ENCODE measurements at places on chromosomes 7 and 10.

DNA sequence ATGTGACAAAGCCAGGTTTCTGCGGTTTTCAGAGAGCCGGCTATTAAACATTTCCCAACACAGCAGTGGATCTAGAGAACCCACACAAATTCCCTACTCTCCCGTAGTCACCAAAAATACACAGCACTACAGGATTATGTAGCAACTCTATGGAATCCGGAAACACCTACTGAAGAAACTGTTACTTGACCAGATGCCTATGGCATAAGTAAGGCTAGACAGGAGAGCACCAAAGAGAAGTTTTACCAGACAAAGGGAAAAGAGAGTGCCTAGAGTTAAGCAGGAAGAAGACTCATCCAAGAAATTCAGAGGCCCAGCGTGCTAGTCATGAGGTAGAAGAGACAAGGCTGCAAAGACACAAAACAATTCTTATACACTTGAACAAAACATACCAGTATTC is 321.1 kb downstream of the PARD3 start:
- no peak for DNase-seq

DNA sequence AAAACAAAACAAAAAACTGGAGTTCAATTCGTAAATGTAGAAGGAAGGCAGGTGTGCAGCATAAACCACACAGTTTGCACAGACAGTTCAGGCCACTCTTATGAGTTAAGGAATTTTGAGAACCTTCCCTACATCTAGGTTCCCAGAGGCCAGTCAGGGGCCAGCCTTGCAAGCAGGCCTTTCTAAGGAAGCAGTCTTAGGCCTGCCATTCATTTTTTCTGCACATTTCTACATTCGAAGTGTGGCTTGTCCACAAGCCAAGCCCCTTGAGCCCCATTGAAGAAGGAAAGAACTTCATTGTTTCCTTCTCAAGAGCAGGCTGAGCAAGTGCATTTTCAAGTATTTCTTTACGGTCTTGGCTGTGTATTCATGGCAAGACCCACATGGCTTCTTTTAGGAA is 11.4 kb upstream of the OSBPL3 start:
- DNase-seq, result no peak

DNA sequence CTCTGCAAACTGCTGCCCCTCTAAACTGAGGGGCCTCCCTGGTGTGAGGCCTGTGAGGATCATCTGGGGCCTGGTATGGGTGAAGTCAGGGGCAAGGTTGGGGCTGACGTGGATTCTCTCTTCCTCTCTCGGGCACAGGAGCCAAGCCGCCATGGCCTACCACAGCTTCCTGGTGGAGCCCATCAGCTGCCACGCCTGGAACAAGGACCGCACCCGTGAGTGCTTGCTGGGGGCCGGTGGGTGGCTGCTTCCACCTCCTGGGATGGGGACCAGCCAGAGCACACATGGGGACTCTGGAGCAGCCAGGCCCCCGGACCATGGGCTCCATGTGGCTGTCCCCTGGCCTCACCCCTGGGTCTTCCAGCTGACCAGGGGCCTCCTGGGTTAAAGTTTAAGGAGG is 11.0 kb downstream of the ARPC1B start:
- no peak for DNase-seq

DNA sequence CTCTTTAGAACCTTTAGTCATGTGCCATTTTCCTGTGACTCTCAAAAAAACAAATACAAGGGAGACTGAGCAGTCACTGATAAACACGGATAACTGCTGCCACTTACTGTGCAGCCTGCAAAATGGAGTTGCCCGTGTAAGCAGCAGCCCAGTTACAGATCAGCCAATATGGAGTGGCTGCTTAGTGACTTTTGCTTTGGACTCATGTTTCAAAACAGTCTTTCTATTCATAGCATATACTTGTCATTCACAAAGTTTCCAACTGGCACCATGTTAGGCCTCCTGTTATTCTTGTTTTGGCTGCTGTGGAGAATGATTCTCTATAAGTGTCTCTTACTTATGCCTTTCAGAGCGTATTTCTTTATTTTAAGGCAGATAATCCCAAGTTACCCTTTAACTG is 3.0 kb downstream of the FAM204A start:
- no peak for DNase-seq

- no peak for DNase-seq
These were observed 140.3 kb upstream of the EFCAB10 start for GRCh38 chr7:105721571-105722104.

DNA sequence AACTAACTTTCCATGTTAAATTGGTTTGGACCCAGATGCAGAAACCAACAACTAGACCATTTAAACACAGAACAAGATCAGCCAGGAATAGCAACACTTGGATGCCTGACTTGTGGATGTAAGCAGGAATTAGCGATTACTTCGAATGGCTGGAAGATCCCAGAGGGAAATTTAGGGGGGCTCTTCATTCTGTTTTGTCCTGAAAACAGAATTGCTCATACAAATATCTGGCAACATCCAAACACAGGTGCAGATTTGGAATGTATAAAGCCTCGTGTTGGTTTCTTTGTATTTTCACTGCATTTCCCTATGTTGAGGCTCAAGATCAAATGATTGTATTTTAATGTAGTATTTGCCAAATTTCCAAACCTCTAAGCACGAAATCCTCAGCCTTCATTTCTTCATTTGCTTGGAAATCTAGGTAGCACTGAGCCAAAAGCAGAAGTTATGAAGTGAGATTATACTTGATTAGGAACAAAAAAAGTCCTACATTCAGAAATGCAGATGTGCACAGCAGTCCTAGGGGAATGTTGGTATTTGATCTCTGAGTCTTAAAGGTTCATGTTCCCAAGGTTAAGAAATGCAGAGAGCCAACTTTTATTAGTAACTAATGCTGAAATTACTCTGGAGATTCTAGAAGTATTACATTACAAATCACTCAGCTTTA is 248.7 kb upstream of the TCF7L2 start:
- DNase-seq, result no peak

DNA sequence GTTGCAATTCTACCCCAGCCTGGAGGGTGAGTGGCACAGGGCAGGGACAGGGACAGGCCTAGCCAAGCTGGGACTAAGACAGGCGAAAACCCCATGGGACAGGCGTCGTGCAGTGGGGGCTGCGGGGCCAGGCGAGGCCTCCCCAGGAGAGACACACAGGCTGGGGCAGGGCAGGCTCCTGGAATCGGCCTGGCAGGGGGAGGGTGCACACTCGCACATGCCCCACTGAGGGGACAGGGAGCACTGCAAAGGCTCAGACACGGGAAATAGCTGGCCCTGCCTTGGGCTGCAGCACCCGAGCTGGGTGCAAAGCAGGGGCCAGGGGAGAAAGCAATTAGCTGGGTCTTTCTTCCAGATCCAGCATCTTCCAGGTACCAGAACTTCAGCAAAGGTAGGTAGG is 10.4 kb downstream of the LAT2 start:
- DNase-seq, result no peak

GRCh38 chr7:29115753-29116152 is 30.6 kb downstream of the CPVL start:
- no peak for DNase-seq

GRCh38 chr7:97845622-97846203 is 26.5 kb downstream of the ASNS start:
- no peak for DNase-seq

DNA sequence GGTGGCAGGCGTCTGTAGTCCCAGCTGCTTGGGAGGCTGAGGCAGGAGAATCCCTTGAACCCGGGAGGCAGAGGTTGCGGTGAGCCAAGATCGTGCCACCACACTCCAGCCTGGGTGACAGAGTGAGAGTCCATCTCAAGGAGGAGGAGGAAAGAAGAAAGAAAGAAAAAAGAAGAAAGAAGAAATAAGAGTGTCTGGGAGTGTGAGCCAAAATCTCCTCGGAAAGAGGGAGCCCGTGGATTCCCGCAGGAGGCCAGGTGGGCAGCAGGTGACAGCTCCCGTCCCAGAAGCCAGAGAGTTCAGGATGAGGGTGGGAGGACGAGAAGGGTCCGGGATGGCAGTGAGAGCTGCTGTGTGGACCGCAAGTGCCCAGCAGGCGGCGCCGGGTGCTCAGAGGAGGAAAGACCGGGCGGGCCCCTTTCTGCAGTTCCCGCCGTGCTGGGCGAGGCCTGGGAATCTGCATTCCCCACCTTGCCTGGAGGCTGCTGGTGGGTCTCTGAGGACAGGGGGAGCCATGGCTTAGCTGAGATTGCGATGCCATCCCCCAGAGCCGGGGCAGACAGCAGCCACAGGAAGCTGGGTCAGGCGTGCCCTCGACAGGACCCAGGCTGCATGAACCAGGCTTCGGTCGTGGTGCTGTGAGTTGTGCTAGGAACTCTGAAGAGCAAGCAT is 17.1 kb upstream of the AMZ1 start:
- peak; percentile 81 for DNase-seq

GRCh38 chr7:81887098-81888090 is 117.5 kb upstream of the HGF start:
- DNase-seq, result no peak

DNA sequence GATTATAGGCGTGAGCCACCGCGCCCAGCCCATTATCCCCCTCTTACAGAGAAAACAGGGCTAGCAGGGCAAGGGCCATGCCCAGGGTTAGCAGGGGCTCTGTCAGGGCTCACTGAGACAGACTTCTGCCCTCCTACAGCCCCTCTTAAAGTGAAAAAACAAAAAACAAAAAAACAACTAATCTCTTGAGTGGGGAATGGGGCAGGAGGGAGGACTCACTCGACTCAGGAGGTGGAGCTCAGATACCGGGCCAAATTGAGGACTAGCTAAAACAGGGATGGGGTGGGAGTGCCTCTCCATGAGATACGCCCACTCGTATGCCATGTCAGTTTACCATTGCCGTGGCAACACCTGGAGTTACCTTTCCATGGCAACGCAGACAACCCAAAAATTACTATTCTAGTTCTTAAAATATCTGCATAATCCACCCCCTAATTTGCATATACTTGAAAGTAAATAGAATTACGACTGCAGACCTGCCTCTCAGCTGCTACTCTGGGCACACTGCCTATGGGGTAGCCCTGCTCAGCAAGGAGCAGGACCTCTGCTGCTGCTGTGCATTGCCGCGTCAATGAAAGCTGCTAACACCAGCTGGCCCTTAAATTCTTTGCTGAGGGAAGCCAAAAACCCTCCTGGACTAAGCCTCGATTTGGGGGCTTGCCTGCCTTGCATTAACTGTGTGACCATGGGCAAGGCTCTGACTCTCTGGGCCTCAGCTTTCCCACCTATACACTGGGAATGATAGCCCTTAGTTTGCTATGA is 13.4 kb downstream of the SSC4D start:
- no peak for DNase-seq

DNA sequence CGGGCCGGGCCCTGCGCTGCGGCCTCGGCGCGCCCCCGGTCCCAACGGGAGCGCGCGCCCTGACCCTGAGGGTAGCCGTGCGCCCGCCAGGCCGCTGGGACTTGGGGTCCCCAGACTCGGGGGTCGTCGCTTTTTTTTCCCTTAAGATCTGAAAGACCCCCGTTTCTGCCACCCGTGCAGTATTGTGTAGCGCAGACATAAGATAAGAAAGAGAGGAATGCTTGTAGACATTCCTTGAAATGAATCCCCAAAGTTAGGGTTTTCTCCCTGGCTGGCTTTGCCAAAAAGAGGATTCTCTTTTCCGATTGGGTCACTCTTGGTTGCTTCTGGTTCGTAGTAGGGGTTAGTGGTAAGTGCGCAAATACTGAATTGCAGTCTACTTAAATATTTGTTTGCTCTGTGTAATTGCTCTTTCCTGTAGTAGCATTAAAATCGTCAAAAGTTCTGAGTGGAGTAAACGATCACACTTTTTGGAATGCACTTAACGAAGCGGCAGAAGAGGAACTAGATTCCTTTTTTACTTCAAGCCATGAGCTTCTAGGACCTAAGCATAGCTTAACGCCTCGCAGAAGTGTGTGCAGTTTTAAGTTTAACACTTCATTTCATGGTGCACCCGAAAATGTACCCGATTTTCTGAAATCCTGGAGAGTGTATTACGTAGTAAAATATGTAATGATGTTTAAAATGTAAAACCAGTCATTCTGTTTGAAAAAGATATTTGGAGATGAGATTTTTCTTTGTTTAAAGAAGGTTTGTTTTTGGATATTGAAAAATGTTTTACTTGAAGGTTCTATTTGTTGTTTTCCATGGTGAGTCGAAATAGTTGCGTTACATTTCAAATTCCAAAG is 1.3 kb downstream of the CUL1 start:
- DNase-seq, result peak; percentile 70

GRCh38 chr10:71981015-71981875 is 17.1 kb downstream of the CHST3 start:
- DNase-seq, result no peak

- no peak for DNase-seq
These were observed 36.6 kb upstream of the SRGN start for GRCh38 chr10:69051303-69051702.

DNA sequence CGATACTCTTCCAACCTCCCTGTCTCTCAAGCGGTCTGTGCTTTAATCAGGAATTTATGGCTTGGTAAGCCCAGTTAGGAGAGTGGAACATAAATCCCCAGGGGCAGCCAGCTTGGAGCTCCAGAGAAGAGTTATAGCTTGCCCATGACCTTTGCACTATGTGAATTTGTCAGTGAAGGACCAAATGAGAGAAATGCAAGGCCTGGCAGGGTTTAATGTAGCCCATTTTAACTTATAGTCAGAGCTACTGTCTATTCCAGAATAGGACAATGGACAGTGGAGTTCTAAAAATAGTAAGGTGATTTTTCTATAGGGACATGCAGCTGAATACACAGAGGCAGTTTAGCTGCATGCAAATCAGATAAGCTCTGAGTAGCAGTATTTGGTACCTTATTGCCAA is 142.6 kb upstream of the CAV2 start:
- DNase-seq, result no peak

- no peak for DNase-seq
These were observed 4.0 kb downstream of the VENTX start for GRCh38 chr10:133241501-133242205.

- no peak for DNase-seq
These were observed 48.5 kb upstream of the PPP2R2D start for GRCh38 chr10:131852176-131852822.

GRCh38 chr7:112124061-112124766 is 82.0 kb downstream of the DOCK4 start:
- no peak for DNase-seq

DNA sequence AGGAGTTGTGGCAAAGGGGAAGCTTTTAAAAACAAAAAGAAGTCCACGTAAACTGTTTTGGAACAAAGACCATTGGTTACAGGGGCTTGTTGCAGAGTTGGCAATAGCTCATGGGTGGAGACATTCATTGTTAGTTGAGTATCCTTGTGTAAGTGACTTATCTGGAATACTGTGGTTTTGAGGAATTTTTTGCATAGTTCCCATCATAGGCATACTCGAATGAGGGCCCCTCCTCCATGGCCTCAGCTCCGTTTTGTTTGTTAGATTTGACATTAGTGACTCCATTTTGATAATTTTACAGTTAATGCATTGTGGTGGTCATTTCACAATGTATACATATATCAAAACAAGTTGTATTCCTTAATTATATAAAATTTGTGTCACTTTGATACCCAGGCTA is 12.8 kb upstream of the SMKR1 start:
- no peak for DNase-seq

DNA sequence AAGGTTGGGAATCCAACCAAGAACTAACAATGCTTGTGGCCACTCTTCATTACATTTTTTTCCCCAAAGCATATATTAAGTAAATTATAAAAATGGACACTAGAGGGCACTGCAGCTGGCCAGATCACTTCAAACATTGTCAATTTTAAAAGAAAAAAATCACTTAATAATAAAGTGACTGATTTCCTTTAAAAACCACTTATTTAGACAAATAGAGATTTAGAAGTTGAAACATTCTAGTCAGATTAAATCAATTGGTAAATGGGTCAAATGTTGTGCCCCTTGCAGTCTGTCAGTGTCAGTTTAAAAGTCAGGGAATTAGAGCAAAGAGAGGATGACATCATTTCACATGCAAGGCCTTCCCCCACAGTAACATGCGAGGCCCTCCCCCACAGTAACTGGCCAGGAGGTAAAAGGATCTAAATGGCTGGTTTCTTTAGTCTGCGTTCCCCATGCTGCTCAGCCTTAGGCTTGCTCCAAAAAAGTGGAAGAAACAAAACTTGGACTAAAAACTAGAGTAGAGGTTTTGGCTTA is 177.9 kb downstream of the SKAP2 start:
- peak; percentile 11 for DNase-seq

Measured in K562 (cell line).